Lower lobe of right lung (tissue), 2 donors: ENCODE measurements at places on chromosomes 2 and 18. TPM values are rescaled to one million over a fixed set of nuclear protein-coding genes. Genes with fewer than 3 reads are reported as not detected.

- H3K27me3 ChIP-seq: no peaks in the 10 kb centered on the region
- peak; percentile 27 for DNase-seq
- H3K4me1 ChIP-seq: peaks cover 5% of the 10 kb centered on the region
- no peak overlapping the region for H3K4me3 ChIP-seq
These were observed 67.1 kb downstream of the PXDN start for GRCh38 chr2:1676913-1677820.

DNA sequence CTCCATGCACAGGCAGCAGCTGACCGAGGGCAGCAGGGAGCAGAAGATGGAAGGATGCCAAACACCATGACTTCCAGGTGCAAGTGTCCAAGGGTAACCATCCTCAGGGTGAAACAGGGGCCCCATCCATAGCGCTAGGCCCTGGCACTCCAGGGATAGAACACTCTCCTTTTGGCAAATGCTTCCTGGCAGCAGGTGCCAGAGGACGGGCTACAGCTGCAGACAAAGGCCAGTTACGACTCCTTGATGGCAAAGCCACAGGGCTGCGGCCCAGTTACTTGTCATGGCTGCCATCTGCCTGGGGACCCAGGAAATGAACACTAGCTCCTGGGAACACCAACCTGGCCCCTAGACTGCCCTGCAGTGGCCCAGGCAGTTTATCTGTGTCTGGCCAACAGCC is 178.8 kb downstream of the TMEM163 start:
- no peak for DNase-seq
- H3K4me3 ChIP-seq: no peak overlapping the region
- H3K27me3 ChIP-seq: no peaks in the 10 kb centered on the region
- H3K36me3 ChIP-seq: no peaks in the 10 kb centered on the region
- no peaks in the 10 kb centered on the region for H3K4me1 ChIP-seq

DNA sequence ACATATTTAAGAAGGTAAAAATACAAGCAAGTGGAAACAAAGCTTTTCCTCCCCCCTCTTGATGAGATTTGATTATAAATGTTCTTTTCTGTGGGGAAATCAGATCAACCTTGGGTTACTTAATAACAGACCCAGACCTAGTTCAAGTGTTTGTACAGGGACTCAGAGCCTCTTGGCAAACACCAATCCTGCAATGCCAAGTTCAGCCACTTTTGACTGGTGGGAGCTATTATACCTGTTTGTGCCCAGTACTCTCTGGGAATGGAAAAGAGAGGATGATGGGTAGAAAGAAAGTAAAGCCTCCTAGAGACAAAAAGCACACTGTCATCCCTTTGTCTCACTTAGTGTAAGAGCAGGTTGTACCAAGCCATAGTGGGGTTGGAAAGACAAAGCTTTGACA is 63.8 kb upstream of the EPHA4 start:
- H3K27ac ChIP-seq: no peak overlapping the region
- DNase-seq: no peak
- H3K4me1 ChIP-seq: no peaks in the 10 kb centered on the region

Gene ALK
- 1.1 TPM for total RNA-seq

Gene POU3F3
- total RNA-seq: not detected

DNA sequence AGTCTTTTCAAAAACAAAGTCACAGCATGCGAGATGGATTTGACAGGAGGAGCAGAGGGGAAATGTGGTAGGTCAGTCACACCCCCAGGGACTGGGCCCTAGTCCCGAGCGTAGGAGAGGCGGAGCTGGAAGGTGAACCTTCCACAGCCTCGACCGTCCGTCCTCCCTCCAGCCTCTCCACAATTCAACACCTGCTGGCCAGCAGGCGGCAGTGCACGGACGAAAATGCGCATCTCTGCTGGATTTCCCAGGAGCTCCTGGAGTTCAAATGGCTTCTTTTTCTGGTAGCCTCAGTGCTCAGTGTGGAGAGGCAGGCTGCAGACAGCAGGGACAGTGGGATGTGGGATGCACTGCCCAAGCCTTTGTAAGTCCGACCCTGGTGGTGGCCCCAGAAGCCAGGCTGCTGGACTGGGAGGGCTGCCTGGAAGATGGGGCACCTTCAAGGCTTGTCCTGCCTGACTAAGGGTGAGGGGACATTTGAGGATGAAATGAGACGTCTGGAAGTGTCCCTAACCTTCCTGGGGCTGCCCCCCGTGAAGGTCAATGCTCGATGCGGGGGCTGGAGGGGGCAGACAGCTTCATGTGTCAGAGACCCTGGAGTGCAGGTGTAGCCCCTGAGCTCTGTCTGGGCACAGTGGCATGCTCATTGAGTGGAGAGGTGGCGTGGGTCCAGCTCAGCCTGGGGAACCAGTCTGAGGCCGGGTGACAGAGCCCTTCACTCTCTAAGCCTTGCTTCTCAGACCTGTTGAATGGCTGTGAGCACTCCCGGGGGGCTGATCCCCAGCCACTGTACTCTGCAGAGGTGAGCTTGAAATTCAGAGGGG is 189.5 kb downstream of the TFCP2L1 start:
- peak; percentile 84 for DNase-seq
- H3K27me3 ChIP-seq: no peaks in the 10 kb centered on the region
- peaks cover 5% of the 10 kb centered on the region for H3K4me1 ChIP-seq
- H3K4me3 ChIP-seq: no peak overlapping the region
- H3K27ac ChIP-seq: no peak overlapping the region
- H3K36me3 ChIP-seq: no peaks in the 10 kb centered on the region

- H3K27me3 ChIP-seq: peaks cover 18% of the 10 kb centered on the region
- no peak for DNase-seq
- no peak overlapping the region for H3K4me3 ChIP-seq
These were observed 148.4 kb upstream of the PXDN start for GRCh38 chr2:1892529-1893250.

- no peaks in the 10 kb centered on the region for H3K4me1 ChIP-seq
- no peaks in the 10 kb centered on the region for H3K27me3 ChIP-seq
These were observed 294.3 kb downstream of the SRBD1 start for GRCh38 chr2:45316576-45317338.

DNA sequence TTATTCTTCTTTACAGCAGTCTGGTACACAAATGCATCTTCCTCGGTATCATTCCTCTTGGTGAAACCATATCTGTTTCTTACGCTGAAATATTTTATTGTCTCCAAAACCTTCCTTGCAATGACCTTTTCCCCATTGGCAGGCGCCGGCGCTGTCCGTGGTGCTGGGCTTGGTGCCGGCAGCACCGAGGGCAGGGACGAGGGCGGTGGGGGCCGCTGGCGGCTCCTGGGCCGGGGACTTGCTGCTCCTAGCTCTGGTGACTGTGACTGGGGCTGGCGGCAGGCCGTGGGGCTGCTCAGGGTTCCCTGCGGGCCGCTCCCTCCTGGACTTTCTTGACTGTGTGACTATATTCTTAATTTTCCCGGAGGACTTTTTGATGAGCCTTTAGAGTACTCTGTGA is 72.5 kb downstream of the GPR39 start:
- no peak overlapping the region for H3K27ac ChIP-seq
- no peak overlapping the region for H3K4me3 ChIP-seq
- H3K36me3 ChIP-seq: no peaks in the 10 kb centered on the region
- peaks cover 10% of the 10 kb centered on the region for H3K27me3 ChIP-seq
- H3K4me1 ChIP-seq: no peaks in the 10 kb centered on the region

Gene CRYGD
- not detected for total RNA-seq

DNA sequence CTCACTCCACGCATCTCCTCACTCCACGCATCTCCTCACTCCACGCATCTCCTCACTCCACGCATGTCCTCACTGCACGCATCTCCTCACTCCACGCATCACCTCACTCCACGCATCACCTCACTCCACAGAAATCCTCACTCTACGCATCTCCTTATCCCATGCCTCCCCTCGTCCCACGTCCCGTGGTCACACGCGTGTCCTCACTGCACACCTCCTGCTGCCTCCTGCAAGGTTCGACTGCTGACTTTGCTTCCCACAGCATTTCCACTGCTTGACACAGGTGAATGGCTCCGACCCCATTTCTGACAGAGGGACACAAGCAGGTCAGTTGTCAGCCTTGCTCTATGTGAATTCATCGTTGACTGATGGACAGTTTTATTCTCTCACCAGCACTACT is 103.0 kb downstream of the USP40 start:
- DNase-seq: peak; percentile 31
- H3K4me3 ChIP-seq: peak overlapping the region; percentile 24
- peaks cover 81% of the 10 kb centered on the region for H3K36me3 ChIP-seq
- no peaks in the 10 kb centered on the region for H3K27me3 ChIP-seq

GRCh38 chr2:106859498-106859897 is 26.5 kb downstream of the ST6GAL2 start:
- DNase-seq: no peak
- H3K4me3 ChIP-seq: no peak overlapping the region
- H3K4me1 ChIP-seq: no peaks in the 10 kb centered on the region

DNA sequence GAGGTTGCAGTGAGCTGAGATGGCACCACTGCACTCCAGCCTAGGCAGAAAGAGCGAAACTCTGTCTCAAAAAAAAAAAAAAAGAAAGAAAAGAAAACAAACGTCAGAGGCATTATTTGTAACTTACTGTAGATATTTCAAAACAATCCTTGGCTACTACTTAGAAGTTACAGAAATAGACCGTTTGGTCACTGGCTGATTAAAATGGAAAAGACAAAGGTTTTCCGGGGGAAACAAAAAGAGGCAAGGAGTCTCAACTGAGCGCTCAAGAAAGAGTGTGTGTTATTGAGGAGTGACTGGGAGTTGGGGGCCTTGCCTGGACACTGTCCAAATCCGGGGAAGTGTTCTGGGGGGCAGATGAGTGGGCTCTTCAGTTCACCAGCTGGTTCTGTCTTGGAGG is 47.6 kb downstream of the TEX44 start:
- H3K4me3 ChIP-seq: no peak overlapping the region
- peak overlapping the region; percentile 84 for H3K27ac ChIP-seq
- peaks cover 46% of the 10 kb centered on the region for H3K4me1 ChIP-seq
- no peaks in the 10 kb centered on the region for H3K36me3 ChIP-seq

DNA sequence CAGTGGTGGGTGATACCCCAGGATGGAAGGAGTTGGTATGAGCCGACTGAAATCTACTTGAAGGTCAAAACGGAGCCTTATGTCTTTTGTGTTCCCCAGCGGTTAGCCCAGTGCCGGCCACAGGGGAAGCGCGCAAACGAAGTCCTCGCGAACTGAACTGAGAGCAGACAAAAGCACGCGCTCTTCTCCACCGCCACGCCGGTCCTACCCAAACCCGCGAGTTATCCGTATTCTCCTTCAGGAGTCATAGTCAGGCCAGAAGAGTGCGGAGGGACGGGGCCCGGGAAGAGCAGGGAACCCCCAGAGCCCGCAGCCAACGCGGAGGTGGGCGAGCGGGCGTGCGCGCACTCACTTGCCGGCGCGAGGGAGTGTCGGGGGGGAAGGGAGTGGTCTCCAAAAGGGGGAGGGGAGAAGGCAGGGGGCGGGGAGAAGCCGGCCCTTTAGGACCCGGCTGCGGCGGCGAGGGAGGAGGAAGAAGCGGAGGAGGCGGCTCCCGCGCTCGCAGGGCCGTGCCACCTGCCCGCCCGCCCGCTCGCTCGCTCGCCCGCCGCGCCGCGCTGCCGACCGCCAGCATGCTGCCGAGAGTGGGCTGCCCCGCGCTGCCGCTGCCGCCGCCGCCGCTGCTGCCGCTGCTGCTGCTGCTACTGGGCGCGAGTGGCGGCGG is at the start of gene IGFBP2:
TSS of gene IGFBP2 (plus strand) at position 469 of the 664 bp plus-strand sequence. CDS start at position 573, 104 bp downstream.
- H3K4me1 ChIP-seq: peaks cover 37% of the 10 kb centered on the region
- peak within 1 kb of the TSS; percentile 55 for H3K4me3 ChIP-seq
- peaks cover 40% of the 10 kb centered on the region for H3K27me3 ChIP-seq
- H3K27ac ChIP-seq: no peak within 1 kb of the TSS
- no peak for DNase-seq
- no peaks in the 10 kb centered on the region for H3K36me3 ChIP-seq

- H3K27me3 ChIP-seq: no peaks in the 10 kb centered on the region
- H3K27ac ChIP-seq: no peak overlapping the region
- peaks cover 4% of the 10 kb centered on the region for H3K36me3 ChIP-seq
- no peak overlapping the region for H3K4me3 ChIP-seq
- H3K4me1 ChIP-seq: peaks cover 15% of the 10 kb centered on the region
These were observed 1.8 kb downstream of the PRR30 start for GRCh38 chr2:27137322-27137935.

DNA sequence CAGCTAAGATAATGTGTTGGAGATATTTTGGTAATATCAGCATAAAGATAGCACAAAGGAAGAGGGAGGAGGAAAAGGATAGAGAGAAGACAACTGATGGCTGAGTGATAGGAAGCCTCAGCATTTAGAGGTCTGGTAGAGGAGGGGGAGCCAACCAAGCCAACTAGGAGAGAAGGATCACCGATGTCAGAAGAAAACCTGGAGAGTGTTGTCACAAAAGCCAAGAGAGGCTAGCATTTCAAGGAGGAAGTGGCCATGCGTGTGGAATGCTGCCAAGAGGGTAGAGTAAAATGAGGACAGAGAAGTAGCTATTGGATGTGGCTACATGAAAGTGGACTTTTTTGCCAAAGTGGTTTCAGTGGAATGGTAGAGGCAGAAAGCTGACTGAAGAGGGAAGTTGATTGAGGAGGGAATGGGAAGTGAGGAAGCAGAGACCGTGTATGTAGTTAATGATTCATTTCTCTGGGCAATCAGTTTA is 34.3 kb downstream of the LCLAT1 start:
- H3K36me3 ChIP-seq: no peaks in the 10 kb centered on the region
- peaks cover 24% of the 10 kb centered on the region for H3K4me1 ChIP-seq
- H3K4me3 ChIP-seq: no peak overlapping the region
- DNase-seq: peak; percentile 63
- H3K27me3 ChIP-seq: no peaks in the 10 kb centered on the region

GRCh38 chr2:10164601-10165000 is 42.1 kb downstream of the RRM2 start:
- no peak for DNase-seq
- H3K4me3 ChIP-seq: no peak overlapping the region
- H3K4me1 ChIP-seq: no peaks in the 10 kb centered on the region
- no peaks in the 10 kb centered on the region for H3K27me3 ChIP-seq
- no peaks in the 10 kb centered on the region for H3K36me3 ChIP-seq

Gene SLC35F6
- 49.3 TPM for total RNA-seq

DNA sequence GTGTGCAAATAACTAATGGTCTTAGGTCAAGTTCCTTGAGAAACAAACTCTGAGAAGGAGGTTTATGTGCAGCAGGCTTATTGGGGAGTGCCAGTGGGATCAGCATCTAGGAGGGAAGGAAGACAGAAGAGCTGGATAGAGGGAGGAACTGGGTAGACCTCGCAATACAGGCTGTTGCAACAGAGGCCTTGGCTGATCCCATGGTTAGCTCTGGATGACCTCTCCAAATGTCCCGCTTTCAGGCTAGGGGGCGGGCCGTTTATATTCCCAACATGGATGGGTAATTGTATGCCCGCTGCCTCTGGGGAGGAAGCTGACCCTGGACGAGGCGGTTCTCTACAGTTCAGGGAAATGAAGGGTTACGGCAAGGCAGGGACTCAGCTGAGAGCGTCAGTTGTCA is 14.7 kb upstream of the CAPN13 start:
- no peaks in the 10 kb centered on the region for H3K27me3 ChIP-seq
- no peak for DNase-seq

- no peak overlapping the region for H3K4me3 ChIP-seq
- H3K36me3 ChIP-seq: no peaks in the 10 kb centered on the region
- DNase-seq: peak; percentile 29
- H3K27me3 ChIP-seq: peaks cover 4% of the 10 kb centered on the region
- peaks cover 70% of the 10 kb centered on the region for H3K4me1 ChIP-seq
These were observed 3.1 kb upstream of the SNED1 start for GRCh38 chr2:240995041-240996021.
